ENCODE measurements at places on chromosomes 5 and 9.
A peak's percentile ranks its signal among the peaks of the same experiment; 100 is the strongest.

GRCh38 chr5:113188436-113188835, 211.8 kb downstream of the DCP2 start:
- DNase-seq, result no peak

GRCh38 chr9:132780230-132781007, 97.7 kb downstream of the AK8 start:
- peak; percentile 40 for DNase-seq

DNA sequence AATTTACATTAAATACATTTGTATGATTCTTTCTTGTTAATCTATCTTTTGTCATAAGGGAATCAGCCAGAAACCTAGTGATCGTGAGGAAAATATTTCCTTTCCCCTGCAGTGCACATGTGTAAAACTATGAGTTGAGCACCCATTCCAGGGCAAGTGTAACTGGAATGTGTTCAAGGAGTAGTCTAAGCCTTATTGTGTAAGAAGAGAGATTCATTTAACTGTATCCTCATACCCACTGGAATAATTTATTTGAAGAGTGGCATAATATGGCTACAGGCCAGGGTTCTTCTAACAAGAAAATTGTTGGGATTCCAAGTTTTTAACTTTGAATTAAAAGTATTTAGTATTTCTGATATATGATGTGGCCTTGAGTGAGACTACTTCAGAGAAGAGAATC, 1692.7 kb downstream of the EFNA5 start:
- no peak for DNase-seq

GRCh38 chr9:35195683-35196082, 33.9 kb downstream of the UNC13B start:
- DNase-seq, result no peak

DNA sequence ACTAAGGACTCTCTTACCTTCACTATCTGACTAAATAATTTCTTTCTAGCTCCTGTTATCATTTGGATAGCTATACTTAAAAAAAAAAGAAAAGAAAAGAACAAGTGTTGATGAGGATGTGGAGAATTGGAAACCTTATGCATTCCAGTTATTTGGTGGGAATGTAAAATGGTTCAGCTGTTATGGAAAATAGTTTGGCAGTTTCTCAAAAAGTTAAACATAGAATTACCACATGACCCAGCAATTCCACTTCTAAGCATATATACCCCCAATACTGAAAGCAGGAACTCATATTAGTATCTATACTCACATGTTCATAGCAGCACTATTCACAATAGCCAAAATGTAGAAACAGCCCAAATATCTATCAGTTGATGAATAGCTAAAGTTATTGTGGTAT, 61.1 kb downstream of the GNA14 start:
- no peak for DNase-seq

DNA sequence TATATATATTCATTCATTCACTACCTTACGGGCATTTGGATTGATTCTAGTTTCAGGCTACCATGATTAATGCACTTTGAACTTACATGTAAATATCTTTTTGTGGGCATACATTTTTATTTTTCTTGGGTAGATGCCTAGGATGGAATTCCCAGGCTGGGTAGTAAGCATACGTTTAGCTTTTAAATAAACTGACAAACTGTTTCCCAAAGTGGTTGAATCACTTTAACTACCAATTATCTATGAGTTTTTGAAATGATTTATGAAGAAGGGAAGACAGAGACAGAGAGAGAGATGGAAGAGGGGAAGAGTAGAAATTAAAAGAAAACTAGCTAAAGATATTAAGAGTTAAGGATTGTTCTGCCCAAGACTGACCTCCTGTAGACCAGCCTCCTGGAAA, 612.6 kb downstream of the PSAT1 start:
- no peak for DNase-seq

- no peak for DNase-seq
These were observed 18.5 kb upstream of the SLC24A2 start for GRCh38 chr9:19807182-19807892.

DNA sequence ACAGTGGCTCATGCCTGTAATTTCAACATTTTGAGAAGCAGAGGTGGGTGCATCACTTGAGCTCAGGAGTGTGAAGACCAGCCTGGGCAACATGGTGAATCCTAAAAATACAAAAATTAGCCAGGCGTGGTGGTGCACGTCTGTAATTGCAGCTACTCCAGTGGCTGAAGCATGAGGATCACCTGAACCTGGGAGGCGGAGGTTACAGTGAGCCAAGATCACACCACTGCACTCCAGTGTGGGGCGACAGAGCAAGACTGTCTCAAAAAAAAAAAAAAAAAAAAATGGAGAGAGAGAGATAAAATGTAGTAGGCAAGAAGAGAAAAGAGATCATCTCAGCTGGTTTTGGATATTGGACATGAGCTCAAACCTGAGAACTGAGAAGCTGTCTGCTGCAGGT, 23.7 kb upstream of the ZCCHC7 start:
- DNase-seq, result no peak

- no peak for DNase-seq
These were observed 6.6 kb upstream of the PTPN3 start for GRCh38 chr9:109504689-109505088.

- DNase-seq, result no peak
These were observed 156.1 kb downstream of the FGF1 start for GRCh38 chr5:142529626-142530278.

DNA sequence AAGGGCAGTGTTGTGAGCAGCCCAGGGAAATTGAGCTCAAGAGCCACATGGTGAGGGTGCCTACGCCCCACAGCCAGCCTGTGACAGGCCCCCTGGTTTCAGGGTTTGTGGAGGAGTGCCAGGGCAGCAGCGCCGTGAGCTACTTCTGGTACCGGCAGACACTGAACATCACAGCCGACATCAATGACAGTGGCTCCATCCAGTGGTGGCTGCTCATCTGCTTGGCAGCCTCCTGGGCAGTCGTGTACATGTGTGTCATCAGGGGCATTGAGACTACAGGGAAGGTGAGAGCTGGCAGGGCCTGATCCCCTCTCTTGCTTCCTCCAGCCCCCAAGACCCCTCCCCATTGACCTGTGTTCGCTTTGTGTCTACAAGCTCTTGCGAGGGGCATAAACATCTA, 10.2 kb downstream of the SLC6A18 start:
- DNase-seq, result no peak

GRCh38 chr9:69593301-69593700, 78.9 kb downstream of the APBA1 start:
- DNase-seq, result no peak

DNA sequence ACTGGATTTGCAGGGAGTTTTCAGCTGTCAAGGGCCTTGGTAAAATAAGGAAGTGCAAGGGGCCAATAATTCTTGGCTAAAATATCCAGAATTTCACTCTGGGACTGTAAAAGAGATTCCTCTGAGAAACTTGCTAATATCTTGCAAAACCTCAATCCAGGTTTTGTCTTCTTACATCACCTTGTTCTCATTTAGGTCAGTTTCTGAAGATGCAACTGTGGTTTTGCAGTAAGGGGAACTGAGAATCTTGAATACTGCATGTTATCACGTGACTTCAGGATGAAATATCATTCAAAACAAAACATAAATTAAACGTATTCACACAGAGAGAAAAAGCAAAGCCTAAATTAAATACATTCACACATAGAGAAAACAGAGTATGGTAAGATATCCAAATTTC, 35.0 kb upstream of the RIC1 start:
- peak; percentile 84 for DNase-seq

GRCh38 chr5:76737846-76738245, 21.9 kb downstream of the F2R start:
- no peak for DNase-seq

- no peak for DNase-seq
These were observed 419.4 kb downstream of the SEMA5A start for GRCh38 chr5:9126490-9126889.

DNA sequence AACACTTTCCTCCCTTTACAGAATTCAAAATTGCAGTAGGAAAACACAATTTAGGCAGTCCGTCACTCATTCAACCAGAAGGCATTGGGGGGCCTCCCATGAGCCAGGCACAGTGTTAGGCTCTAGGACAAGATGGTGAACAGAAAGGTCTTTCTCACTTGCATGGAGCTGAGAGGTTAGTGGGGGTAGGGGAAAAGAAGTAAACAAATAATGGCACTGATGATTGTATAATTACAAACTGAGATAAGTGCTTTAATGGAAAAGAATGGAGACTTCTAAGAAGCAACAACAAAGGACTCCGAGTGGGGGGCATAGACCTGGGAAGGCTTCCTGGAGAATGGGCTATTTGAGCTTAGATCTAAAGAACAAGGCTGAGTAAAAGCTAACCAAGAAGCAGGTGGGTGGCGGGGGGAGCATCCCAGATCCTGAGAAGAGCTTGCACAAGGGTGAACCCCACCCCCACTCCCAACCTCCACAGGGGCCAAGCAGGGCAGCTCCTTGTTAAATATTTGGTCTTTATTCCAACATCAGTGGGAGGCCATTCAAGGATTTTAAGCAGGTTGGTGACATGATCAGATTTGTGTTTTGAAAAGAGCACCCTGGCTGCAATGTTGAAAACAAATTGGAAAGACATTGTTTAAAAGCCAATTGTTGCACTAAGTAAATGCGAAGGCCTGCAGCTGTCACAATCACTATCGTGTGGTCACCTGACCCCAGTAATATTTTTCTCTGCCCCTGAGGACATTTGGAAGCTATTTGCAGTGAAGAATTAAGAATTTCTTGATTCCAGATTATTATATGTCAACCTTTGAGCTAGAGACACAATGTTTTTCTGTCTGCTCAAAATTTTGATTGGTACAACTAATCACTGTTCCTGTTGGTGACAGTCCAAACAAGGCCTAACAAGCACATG, 73.9 kb upstream of the EFNA5 start:
- DNase-seq, result no peak

GRCh38 chr5:74587300-74587699, 53.2 kb downstream of the ENC1 start:
- DNase-seq, result no peak

DNA sequence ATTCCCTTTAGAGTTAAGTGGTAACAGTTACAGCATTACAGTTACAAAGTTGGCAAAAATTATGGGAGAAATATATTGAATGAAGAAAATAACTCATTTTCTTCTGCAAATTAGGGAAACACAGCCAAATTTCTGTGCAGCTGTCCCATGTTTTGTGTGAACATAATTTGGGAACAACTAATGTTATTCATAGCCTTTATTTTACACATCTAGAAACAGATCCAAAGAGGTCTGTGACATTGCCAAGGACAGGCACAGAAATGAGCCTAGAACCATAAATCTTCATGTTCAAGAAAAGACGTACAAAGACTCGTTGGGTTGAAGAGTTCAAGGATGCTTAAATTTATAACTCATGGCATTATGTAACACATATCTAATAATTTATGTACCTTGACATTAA, 114.1 kb upstream of the TXNDC8 start:
- no peak for DNase-seq

- DNase-seq, result no peak
These were observed 9.0 kb upstream of the MOB3B start for GRCh38 chr9:27538647-27539046.

- no peak for DNase-seq
These were observed 20.9 kb upstream of the NSD1 start for GRCh38 chr5:177112589-177113220.

DNA sequence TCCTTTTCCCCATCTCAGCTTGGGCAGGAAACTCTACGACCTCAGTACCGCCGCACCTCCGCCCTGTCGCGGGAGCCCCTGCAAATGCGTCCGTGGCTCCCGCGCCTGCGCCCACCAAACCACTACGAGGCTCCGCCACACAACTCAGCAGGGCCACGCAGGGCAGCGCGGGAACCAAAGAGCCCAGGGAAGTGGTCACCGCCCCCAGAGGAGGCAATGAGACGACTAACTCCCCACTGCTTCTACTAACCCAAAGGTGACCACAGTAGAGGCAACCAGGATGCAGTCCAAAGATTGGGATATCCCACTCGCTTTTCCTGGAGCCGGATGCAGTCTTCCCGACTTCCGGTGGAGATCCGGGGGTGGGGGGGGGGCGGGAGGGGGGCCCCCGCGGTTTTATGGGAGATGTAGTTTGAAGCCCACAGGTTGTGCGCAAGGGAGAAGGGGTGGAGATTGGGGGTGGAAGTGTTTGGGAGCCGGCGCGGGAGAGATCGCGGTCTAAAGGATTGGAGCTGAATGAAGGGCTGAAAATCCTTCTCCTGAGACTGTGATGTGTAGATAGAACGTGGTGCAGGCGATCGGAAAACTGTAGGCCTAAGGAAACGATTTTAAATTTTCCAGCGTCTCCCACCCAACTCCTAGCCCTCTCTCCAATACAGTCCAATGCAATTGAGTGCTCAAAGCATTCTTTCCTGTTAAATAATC, at the start of gene NUDT12:
TSS of gene NUDT12 (minus strand) at position 337 of the 705 bp plus-strand sequence. CDS start 2,541 bp downstream, outside the sequence.
- peak; percentile 51 for DNase-seq

DNA sequence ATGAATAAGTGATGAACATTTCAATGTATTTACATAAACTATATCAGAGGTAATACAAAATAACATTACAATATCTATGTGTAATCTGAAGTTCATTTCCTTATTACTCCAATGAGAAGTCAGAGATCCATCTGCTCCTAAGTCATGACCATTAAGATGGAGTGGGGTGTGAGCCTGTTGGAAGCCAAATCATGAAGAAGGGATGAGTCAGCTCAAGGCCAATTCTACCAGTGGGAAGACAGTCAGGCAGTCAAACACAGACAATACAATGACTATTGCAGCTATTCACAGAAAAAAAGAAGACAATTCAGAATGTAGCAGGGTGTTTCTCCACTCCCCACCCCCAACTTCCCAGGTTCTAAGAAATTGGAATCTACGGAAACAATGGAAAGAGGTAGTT, 155.0 kb downstream of the NFIB start:
- DNase-seq, result no peak

DNA sequence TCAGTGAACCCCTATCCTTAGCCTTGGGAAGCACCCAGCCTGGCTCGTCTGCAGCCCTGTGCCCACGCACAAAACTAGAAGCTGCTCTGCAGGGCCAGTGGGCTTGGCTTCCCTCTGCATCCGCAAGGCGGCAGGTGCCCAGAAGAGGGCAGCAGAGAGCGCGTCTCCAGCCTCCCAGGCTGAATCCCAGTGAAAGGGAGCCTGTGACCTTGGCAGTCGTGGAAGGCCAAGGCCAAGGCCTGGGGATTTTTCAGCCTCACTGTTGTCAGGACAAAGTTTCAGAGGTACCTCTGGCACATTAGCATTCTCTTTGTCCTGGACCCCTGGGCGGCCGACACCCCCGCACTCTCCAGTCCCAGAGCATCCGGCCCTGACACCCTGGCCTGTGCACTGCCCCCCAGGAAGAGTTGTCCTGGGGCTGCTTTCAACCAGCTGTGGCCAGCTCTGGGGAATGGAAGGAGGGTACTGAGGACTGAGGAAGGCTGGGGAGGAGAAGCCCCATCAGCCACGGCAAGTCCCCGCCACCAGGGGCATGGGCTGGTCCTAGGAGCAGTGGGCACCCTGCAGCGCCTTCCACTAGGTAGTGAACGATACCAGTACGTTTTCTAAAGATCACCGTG, 63.6 kb upstream of the IL17B start:
- DNase-seq, result peak; percentile 64
